ENCODE measurements at places on chromosomes 1 and 21.

- no peak for DNase-seq
These were observed 23.0 kb upstream of the DNAJC11 start for GRCh38 chr1:6724517-6725141.

DNA sequence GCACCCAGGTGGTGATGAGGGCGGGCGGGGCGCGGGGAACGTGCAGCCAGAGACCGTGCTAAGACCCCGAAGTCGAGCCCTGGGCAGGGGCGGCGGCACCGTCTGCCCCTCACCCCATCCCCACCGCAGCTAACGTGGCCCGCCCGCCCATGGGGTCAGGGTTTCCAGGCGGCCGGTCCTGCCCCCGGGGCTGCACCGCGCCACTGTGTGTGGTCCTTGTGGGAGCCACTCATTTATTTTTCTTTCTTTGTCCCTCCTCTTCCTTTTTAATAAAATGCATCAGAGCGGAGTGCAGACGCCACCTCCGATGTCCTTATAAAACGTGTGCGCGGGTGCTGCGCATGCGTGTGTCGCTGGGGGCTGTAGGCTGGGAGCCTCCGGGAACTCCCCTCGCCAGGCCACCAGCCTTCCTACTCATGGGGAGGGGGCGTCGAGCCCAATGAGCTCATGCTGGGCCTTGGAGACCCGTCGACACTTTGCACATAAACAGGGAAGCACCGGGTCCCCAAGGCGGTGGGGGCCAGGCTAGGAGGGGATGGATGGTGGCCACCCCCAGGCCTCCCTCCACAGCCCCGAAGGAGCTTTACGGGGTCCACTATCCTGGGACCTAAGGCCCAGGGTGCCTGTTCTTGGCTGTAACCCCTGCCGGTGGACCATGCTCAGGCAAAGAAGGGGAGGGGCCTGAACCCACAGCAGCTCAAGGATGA lies 59.9 kb downstream of the WNT9A start:
- no peak for DNase-seq

GRCh38 chr1:46464915-46465314 lies 24.7 kb upstream of the DMBX1 start:
- DNase-seq: no peak

DNA sequence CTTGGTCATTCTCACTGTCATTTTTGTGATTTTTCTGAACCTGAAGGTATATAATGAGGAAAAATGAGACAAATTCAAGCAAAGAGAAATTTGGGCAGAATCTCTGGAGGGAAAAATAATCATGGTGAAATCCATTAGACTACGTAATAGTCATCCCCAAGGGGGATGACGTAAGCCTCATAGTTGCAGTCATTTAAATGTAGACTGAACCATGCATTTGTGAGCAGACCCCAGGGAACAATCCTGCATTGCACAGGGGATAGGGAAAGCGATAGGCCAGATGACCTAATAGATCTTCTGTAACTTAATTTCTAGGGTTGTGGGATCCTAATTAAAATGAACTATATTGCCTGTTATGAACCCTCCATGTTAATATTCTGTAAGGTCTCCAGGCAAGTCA lies 167.4 kb upstream of the C1orf21 start:
- DNase-seq: no peak

- DNase-seq: no peak
These were observed 712 bp downstream of the TEKT2 start for GRCh38 chr1:36084497-36085115.

GRCh38 chr1:86082183-86082582 lies 74.4 kb downstream of the COL24A1 start:
- no peak for DNase-seq

- no peak for DNase-seq
These were observed 11.8 kb downstream of the KCNE1 start for GRCh38 chr21:34500191-34500590.

GRCh38 chr1:29708796-29709703 lies 472.7 kb downstream of the PTPRU start:
- peak; percentile 54 for DNase-seq

GRCh38 chr1:27285274-27285660 lies 36.7 kb upstream of the TMEM222 start:
- DNase-seq: no peak

GRCh38 chr1:201759194-201759815 lies 69.7 kb upstream of the IPO9 start:
- DNase-seq: no peak

GRCh38 chr1:151411884-151412283 lies 12.5 kb downstream of the PSMB4 start:
- DNase-seq: no peak

GRCh38 chr1:77975907-77976306 lies 3.0 kb downstream of the FUBP1 start:
- DNase-seq: no peak

GRCh38 chr1:222299524-222299923 lies 248.4 kb downstream of the HHIPL2 start:
- DNase-seq: no peak

- DNase-seq: no peak
These were observed 92.5 kb downstream of the ITSN1 start for GRCh38 chr21:33734818-33735217.

DNA sequence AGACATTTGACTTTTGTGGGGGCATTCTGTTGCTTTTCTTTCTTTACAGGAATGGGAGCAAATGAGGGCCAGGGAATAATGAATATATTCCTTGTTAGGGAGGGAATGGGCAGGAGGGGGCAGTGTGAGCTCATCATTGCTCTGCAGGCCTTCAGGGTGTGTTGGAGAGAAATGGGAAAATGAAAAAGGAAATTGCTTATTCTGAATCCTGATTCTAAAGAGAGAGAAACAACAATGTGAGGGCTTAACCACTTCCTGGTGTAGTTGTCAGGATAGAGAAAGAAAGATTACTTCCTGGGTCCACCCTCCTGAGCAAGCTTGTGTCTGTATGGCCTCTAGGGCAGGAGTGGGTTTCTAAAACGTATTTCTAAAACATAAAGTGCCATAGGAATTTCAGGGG lies 28.3 kb downstream of the VANGL2 start:
- DNase-seq: no peak

GRCh38 chr1:75771978-75772377 lies 14.1 kb upstream of the RABGGTB start:
- no peak for DNase-seq

- DNase-seq: no peak
These were observed 8.4 kb upstream of the GUCA2B start for GRCh38 chr1:42144711-42145388.

GRCh38 chr21:38520511-38520910 lies 22.2 kb upstream of the ERG start:
- DNase-seq: no peak

DNA sequence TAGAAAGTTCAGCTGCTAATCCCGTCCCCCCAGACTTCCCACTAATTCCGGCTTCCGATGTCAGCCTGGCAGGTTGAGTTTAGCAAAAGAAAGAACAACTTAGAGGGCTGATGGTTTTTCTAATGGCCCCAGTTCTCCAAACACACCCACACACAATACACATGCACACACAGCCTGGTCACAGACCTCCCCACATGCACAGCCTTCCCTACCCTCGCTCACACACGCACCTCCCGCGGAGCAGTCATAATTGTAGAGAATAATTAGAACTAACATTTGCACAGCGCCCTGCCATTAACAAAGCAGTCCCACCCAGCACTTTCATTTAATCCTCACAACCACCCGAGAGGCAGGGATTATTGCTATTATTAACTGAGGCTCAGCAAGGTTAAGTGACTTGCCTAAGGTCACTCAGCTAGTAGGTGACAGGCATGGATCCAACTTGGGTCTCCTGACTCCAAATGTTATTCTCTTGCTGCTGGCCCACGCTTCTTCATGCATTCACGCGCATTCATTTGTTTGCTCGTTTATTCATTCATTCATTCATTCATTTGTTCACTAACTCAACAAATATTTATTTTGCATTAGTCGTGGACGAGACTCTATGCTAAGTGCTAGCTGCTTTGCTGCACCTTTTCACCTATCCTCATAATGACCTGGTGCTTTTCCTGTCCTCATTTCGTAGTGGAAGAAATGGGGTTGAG lies 274.9 kb downstream of the FOXD2 start:
- no peak for DNase-seq

Measured in NCI-H1417 treated with DMSO at 0.1 percent for 48 hours (cell line).